NCI-H2081 treated with DMSO at 0.1 percent for 48 hours (cell line): ENCODE measurements at places on chromosomes 1 and 21.

DNA sequence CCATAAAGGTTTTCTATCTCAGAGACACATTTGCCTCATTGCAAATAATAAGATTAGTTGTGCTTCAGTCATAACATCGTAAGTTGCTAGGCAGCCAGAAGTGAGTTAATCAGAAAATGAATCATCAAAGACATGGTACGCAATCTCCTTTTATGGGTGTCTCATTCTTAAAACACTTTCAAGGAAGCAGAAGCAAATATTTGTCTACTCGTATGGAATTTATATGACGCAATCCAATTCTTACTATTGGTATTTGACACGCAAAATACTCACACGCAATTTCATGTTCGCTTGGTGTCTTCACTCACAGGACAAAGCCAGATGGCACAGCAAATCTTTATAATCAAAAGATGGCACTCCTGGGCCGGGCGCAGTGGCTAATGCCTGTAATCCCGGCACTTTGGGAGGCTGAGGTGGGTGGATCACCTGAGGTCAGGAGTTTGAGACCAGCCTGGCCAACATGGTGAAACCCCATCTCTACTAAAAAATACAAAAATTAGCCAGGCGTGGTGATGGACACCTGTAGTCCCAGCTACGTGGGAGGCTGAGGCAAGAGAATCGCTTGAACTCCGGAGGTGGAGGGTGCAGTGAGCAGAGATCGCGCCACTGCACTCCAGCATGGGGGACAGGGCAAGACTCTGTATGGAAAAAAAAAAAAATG, 56.4 kb downstream of the HLCS start:
- DNase-seq, result no peak

- no peak for DNase-seq
Observed at GRCh38 chr1:117618450-117619122, 12.7 kb downstream of the TENT5C start.

GRCh38 chr1:176144526-176144925, 62.6 kb downstream of the COP1 start:
- DNase-seq, result no peak

- DNase-seq, result no peak
Observed at GRCh38 chr1:86068271-86068721, 88.3 kb downstream of the COL24A1 start.

DNA sequence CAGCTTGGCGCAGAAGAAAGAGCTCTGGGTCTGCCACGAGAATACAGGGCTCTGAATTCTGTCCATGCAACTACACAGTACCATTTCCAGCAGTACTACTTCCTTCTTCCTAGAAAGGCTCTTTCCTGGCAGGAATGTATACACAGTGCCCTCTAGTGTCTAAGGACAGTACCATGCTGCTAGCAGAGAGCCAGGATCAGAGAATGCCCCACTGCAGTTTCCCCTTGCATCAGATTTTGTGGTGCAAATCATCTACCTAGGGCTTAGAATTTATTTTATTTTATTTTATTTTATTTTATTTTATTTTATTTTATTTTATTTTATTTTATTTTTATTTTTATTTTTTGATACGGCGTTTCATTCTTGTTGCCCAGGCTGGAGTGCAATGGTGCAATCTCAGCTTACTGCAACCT, 50.8 kb downstream of the PAX7 start:
- DNase-seq, result no peak

- no peak for DNase-seq
Observed at GRCh38 chr1:191260056-191260455, 782.4 kb upstream of the BRINP3 start.

GRCh38 chr1:231460614-231461013, 38.5 kb upstream of the EGLN1 start:
- DNase-seq, result no peak

DNA sequence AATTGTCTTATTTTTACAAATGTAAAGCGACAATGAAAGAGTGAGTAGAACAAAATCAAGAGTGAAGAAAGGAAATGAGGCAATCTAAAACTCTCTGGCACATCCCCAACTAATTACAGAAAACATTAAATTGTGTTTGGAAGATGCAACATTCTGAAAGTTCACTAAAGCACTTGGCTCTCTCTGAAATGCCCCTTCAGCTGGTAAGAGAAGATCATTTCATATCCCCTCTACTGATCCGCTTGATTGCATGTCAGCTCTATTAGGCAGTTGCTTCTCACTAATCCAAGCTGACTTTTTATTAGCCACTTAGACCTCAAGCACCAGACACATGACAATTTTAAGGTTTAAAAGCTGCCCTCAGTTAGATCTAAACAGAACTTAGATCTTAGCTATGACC, 262.8 kb upstream of the PRMT6 start:
- DNase-seq, result no peak
